ENCODE measurements at places on chromosomes 5 and 9.

GRCh38 chr5:119200795-119201194, 129.9 kb downstream of the DMXL1 start:
- no peak for DNase-seq

- DNase-seq = no peak
These were observed 34.7 kb downstream of the GLT6D1 start for GRCh38 chr9:135604437-135605237.

DNA sequence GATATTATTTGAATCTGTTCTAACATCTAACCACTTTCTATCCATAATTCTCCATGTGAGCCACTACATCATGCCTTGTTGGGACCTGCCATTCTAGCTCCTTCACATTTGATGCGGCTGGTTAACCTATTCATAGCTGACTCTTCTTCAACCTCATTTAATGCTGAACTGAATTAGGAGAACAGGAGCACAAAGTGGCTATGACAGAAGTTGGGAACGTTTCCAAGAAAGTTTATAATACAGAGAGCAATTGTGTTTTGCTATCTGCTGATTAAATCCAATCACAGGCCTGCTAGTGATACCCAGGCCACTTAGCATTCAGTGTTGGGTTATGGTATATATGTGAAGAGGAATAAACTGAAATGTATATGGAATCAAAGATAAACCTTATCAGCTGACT, 440.3 kb downstream of the PTPRD start:
- DNase-seq = no peak

GRCh38 chr9:30997291-30997690, 1387.2 kb upstream of the ACO1 start:
- no peak for DNase-seq

DNA sequence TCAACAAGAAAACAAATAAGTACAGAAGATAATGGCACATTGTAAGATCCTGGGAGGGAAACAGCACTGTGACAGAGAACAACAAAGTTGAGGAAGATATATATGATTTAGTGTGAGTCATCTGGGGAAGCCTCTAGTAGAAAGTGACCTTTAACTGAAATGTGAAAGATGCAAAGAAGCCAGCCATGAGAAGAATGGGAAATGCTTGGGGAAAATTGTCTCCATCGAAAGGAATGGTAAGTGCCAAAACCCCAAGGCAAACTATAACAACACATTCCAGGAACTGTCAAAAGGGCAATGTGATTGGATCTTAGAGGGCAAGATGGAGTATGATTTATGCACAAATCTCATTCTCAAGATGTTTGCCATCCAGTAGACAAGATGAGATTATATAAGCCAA, 537.8 kb upstream of the BRINP1 start:
- no peak for DNase-seq

- DNase-seq = no peak
These were observed 46.5 kb upstream of the SETD9 start for GRCh38 chr5:56862909-56863308.

DNA sequence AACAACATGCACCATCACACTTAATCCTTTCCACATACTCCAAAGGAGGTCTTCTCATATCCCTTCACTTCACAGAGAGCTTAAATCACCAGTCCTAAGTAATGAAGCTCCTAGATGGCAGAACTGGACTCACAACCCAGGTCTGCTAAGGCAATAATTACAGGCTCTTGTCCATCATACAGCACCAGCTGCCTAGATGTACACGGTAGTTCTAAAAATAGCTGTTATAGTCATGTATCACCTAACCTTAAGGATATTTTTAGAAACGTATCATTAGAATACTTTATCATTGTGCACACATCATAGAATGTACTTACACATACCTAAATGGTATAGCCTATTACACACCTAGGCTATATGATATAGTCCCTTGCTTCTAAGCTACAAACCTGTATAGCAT, 644.6 kb upstream of the RGMB start:
- no peak for DNase-seq

GRCh38 chr5:151003503-151003860, 16.9 kb upstream of the GPX3 start:
- DNase-seq = no peak

DNA sequence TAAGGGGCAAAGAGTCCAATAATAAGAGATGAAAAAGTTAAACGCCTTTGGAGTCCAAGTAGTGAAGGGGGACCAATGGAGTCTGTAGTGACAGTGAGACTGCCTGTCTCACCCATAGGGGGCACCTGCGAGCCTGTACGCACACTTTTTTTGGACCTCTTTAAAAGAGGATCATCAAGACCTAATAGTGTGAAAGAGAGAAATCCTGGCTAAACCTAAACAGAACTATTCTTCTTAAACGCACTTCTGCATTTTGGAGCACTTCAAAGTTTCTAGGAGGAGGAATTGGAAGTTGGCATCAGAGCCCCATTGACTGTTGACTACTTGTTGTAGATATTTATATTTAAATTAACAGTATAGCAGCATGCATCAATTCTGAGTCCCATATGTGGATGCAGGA, 636.1 kb upstream of the KLF4 start:
- DNase-seq = no peak

DNA sequence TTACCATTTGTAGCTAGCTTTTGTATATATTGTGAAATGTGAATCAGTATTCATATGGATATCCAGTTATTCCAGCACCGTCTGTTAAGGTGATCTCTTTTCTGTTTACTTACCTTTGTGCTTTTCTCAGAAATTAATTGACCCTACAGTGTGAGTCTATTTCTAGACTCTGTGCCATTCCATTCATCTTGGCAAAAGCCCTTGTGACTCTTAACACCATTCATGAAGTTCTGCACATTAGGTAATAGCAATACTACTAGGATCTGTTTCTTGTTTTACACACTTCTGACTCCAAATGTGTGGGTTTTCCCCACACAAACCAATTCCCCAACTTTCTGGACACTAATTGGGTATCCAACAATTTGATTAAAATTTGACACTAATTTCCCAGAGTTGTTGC, 40.4 kb downstream of the SLC12A2 start:
- DNase-seq = no peak

GRCh38 chr9:105502276-105502675, 54.4 kb downstream of the FSD1L start:
- no peak for DNase-seq

- no peak for DNase-seq
These were observed 61.9 kb downstream of the COL15A1 start for GRCh38 chr9:99005651-99006050.

GRCh38 chr9:132183134-132183533, 21.3 kb downstream of the NTNG2 start:
- no peak for DNase-seq

- no peak for DNase-seq
These were observed 139.0 kb downstream of the CPLANE1 start for GRCh38 chr5:37110135-37110534.

- no peak for DNase-seq
These were observed 295.8 kb downstream of the DMRTA1 start for GRCh38 chr9:22742401-22742800.

DNA sequence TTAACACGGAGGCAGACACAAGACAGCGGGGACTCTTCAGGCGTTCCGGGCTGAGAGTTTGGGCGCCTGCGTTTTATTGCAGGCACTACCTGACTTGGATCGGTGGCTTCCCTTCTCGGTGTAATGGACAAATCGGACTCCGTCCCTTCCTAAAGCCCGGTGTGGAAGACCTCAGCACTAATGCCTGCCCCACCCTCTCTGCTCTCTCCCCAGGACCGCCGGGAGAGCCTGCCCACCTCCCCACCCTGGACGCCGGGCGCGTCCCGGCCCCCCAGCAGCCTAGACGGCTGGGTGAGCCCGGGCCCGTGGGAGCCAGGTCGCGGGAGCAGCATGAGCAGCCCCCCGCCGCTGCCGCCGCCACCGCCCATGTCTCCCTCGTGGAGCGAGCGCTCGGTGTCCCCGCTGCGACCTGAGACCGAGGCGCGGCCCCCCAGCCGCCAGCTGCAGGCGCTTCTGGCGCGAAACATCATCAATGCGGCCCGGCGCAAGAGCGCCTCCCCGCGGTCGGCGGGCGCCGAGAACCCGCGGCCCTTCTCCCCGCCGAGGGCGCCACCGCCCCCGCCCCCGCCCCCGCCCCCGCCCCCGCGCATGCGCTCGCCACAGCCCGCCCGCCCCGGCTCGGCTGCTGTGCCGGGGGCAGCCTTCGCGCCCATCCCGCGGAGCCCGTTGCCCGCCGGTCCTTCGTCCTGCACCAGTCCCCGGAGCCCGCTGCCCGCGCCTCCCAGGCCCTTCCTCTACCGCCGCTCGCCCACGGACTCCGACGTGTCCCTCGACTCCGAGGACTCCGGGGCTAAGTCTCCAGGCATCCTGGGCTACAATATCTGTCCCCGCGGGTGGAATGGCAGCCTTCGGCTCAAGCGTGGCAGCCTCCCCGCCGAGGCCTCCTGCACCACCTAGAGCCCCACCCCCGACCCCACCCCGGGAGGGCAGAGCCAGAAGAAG, 4.6 kb upstream of the MYOZ3 start:
- peak; percentile 70 for DNase-seq

DNA sequence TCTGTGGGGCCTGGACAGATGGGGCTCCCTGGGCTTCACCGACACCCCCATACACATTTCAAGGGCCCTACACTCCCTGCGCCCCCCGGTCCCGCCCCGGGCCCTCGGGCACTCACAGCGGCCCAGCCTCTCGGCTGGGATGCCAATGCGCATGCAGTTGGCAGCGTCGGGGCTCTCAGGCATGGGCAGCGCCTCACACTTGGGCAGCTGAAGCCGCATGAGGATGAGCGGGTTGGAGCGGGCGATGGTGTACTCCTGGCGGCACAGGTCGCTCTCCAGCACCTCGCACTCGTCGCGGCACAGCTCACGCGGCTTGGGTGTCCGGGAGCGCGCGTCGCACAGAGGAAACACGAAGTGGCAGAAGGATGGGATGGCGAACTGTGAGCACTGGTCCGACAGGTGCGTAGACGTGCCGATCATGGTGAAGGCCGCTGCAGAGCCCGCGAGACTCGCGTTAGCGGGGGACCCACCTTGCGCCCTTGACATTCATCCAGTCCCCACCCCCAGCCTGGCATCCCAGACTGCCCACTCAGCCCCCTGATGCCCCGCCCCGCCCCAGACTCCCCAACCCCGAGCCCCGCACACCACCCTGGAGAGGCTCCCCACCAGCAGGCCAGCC, 216.9 kb downstream of the ROR2 start:
- no peak for DNase-seq

DNA sequence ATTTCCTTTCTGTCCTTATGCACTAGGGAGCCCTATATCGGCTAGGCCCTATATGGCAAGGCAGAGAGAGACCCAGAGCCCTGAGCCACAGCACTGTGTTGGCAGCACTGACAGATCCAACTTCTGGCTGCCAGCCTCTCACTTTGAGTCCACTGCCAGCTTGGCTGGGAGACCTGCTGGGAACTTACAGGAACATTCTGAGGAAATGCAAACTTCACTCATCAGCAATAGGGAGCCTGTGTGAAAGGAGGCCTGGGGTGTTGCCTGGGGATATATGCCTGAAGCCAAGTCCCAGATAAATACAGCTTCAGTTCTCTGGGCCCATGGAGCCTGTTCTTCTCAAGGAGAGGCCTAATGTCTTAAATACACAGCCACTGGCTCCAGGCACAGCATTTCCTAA, 78.0 kb downstream of the ADRB2 start:
- DNase-seq = no peak

DNA sequence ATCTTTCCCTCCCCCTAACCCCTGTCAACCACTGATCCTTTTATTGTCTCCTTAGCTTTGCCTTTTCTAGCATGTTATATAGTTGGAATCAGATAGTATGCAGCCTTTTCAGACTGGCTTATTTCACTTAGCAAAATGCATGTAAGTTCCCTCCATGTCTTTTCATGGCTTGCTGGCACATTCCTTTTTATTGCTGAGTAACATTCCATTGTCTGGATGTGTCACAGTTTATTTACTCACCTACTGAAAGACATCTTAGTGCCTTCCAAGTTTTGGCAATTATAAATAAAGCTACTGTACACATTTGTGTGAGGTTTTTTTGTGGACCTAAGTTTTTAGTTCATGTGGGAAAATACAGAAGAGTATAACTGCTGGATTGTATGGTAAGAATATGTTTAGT, 230.1 kb downstream of the PBX3 start:
- DNase-seq = no peak

DNA sequence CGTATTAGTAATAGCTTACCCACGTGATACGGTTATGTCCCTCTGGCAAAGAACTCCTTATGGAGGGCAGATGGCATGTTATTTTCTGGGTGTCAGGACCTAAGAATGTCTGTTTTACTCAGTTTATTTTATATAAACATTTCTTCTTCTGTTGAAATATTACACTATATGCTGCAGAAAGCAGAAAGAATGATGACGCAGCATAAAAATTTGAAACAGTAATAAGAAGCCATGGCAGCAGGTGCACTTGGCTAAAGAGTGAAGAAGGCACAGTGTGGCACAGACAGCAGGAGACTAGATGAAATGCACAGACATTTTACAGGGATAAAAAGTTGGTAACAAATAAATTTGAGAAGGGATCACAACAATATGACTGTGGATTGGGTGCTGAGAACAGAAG, 46.3 kb upstream of the CDH10 start:
- DNase-seq = no peak

DNA sequence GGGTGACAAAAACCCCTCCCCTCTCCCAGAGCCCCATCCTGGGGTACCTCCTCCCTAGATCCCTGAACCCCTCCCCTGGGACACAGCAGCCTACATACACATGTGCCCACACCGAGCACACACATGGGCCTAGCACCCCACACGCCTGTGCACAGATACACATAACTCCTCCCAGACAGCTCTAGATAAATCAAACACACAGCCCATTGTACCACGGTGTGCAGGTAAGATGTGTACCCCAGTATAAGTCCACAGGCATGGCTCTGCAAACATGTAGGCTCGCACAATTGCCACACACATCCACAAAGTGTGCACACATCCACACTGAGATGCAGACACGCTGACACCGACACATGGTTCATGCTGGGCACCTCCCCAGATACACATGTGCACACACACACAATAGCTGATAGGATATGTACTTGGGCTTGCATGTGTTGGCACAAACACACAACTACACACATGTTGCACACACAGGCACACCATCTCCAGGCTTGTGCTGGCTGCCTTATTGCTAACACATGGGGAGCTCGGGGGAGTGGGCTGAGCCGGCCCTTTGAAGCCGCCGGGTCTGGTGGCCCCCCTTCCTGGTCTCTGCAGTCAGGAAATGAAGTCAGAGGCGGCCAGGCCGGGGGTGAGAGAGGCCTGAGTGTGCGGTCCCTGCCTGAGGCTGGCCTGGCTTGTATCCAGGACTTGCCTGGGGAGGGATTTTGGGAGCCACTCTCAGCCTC, 30.2 kb downstream of the GOLGA2 start:
- DNase-seq = no peak
